ENCODE measurements at places on chromosomes 3 and 15. TPM values are rescaled to one million over a fixed set of nuclear protein-coding genes. Genes with fewer than 3 reads are reported as not detected.

The ZNF770 gene
- total RNA-seq = 30.0 TPM

The GPR149 gene
- not detected for total RNA-seq

The EPB42 gene
- not detected for total RNA-seq

The GP9 gene
- not detected for total RNA-seq

The TRPC1 gene
- total RNA-seq = 3.4 TPM

The C3orf85 gene
- not detected for total RNA-seq

The MCF2L2 gene
- 8.0 TPM for total RNA-seq

The PTH1R gene
- total RNA-seq = not detected

The SPTSSB gene
- not detected for total RNA-seq

The ULK3 gene
- 30.2 TPM for total RNA-seq

The CFAP91 gene
- not detected for total RNA-seq

Data from OCI-LY7 (cell line).